BJ (cell line): ENCODE measurements at places on chromosomes 11 and 22. TPM values are rescaled to one million over a fixed set of nuclear protein-coding genes. Genes with fewer than 3 reads are reported as not detected.
A peak's percentile ranks its signal among the peaks of the same experiment; 100 is the strongest.

DNA sequence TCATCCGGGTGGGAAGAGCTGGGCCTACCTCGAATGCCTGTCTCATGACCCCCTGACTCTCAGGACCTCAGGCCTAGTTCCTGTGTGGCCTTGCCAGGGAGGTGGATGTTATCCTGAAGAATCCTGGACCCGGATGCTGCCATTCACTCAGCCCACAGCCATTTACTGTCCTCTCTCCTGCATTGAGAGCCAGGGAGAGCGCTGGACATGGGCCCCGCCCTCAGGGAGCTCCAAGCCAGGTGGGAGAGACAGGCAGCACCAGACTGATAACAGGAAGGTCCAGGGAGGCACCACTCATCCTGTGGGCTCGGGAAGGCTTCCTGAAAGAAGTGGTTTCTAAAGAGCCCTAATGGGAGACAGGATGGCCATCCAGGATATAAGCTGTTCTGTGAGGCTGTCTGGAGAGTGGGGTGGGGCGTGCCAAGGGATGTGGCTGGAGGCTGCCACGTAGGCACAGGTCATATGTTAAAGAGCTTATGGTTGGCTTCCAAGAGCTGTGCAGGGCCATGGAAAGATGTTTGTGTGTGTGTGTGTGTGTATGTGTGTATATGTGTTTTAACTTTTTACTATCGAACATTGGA, 8.6 kb downstream of the SERPINH1 start:
- DNase-seq = no peak

- no peak for DNase-seq
These were observed 1.9 kb downstream of the GRK3 start for GRCh38 chr22:25566186-25566897.

- no peak for DNase-seq
These were observed 21.1 kb downstream of the MPPED2 start for GRCh38 chr11:30565027-30565426.

- DNase-seq = no peak
These were observed 12.9 kb upstream of the FAT3 start for GRCh38 chr11:92211576-92212167.

DNA sequence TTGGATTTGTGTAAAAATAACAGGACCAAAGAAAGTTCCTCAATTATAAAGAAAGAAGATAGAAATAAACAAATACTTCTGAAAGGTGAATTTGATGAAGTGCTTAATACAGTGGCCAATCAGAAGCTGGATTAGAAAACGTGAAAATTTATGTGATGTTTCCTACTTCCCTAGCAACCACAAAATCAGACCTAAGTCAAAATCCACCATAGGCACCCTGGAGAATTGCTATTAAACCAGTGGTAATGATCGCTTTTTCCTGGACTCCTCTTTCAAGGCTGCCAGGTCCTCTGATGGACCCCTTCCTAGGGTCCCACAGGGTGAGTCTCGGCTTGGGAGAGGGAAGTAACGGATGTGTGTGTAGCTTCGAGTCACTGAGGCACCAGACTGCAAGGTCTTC, 9.6 kb downstream of the WT1 start:
- DNase-seq = no peak

GRCh38 chr11:131471976-131472375, 101.6 kb downstream of the NTM start:
- DNase-seq = no peak

- DNase-seq = peak; percentile 30
These were observed 23.9 kb downstream of the NEFH start for GRCh38 chr22:29503811-29504372.

GRCh38 chr22:40310081-40310767, 36.1 kb upstream of the ADSL start:
- peak; percentile 90 for DNase-seq

AQP11 gene
- 1.2 and 1.3 TPM in 2 replicates for polyA plus RNA-seq

UCP3 gene
- polyA plus RNA-seq = 0.54 and 0.77 TPM in 2 replicates

OOSP3 gene
- polyA plus RNA-seq = not detected in 2 replicates

JRKL gene
- polyA plus RNA-seq = 2.9 and 6.8 TPM in 2 replicates

CDK2AP2 gene
- 15.4 and 30.4 TPM in 2 replicates for polyA plus RNA-seq

CDC42EP1 gene
- 19.1 and 36.3 TPM in 2 replicates for polyA plus RNA-seq
